CD4-positive, alpha-beta T cell treated with Interleukin-4 for 4 hours (primary cell): ENCODE measurements at places on chromosomes 3 and 15.
A peak's percentile ranks its signal among the peaks of the same experiment; 100 is the strongest.

GRCh38 chr3:185942907-185943759, 5.3 kb upstream of the TRA2B start:
- DNase-seq = peak; percentile 87

DNA sequence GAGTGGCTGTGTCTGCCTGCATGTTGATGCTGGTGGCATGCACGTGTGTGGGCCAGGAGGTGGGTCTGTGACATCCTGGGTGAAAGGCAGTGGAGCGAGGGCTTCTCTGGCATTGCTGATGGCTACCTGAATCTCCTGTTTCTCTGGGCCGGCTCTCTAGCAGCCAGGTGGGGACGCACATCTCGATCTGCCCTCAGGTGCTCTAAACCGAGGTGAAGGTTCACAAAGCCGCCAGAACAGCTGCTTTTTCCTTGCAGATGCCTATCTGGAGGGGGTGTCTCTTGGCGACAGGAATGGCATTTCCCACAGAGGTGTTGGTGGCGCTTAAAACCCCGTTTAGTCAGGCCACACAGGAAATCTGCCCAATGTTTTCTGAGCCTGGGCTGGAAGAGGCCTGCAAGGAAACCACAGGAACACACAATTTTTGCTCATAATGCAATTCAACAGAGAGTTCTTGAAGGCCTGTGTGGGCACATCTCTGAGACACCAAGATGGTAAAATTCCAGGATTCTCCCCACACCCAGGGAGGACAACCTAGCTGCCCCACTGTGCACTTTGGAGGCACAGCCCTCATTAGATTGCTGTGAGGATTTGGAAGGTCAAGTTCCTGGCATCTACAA, 11.9 kb downstream of the TMEM158 start:
- DNase-seq = no peak

- no peak for DNase-seq
Observed at GRCh38 chr3:120688121-120688520, 6.1 kb upstream of the HGD start.

DNA sequence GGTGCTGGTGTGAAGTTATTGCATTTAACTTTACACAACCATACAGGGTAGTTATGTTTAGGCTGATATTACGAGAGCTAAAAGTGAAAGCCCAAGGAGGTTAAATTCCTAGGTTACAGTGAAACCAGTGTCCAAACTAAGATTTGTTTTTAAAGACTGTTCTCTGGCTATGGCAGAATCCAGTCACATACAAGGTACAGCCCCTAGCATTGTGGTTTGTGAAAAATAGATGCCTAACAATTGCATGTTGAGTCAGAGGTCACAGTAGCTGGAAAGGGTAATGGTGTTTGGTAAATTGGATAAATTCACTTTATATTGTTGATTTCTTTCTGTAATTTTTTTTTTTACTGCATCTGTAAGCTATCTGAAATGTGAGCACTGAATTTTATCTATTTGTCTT, 614.6 kb upstream of the TBL1XR1 start:
- DNase-seq = no peak

DNA sequence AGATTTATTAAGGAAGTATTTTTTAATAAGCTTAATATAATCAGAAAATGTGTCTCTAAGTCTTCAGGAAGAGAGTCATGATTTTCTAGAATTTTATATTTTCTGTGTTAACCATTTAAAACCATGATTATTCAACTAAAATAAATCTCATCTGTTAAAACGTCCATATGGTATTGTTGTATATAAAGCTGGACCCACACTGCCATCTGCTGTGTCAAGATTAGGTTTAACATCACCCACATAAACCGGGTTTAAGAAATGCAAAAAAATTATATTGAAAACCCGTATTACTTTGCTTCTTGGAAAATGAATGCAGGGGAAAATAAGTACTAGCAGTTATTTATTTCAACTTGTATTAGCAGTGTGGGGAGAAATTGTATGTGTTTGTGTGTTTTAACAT, 9.5 kb upstream of the CCDC66 start:
- no peak for DNase-seq

GRCh38 chr3:43390255-43390588, 103.9 kb downstream of the SNRK start:
- DNase-seq = no peak

- no peak for DNase-seq
Observed at GRCh38 chr3:24302396-24302795, 192.3 kb downstream of the THRB start.

- DNase-seq = no peak
Observed at GRCh38 chr3:43742920-43743319, 52.2 kb downstream of the ABHD5 start.

GRCh38 chr3:121405631-121406030, 140.2 kb downstream of the POLQ start:
- DNase-seq = no peak
